Stimulated activated CD4-positive, alpha-beta T cell treated with anti-CD3 and anti-CD28 coated beads, Interleukin-12 subunit alpha, Interleukin-12 subunit beta, amount 100 ng/mL, for 48 hours (primary cell): ENCODE measurements at places on chromosomes 5 and 9.

- DNase-seq: no peak
These were observed 106.3 kb upstream of the NR3C1 start for GRCh38 chr5:143509758-143510221.

GRCh38 chr9:132218208-132218607 is 56.4 kb downstream of the NTNG2 start:
- DNase-seq: no peak

- no peak for DNase-seq
These were observed 207.7 kb downstream of the MEF2C start for GRCh38 chr5:88675168-88675707.

GRCh38 chr9:123319541-123320339 is 36.3 kb upstream of the CRB2 start:
- no peak for DNase-seq

- DNase-seq: no peak
These were observed 32.6 kb upstream of the GPX3 start for GRCh38 chr5:150987746-150988145.

GRCh38 chr9:87087197-87087596 is 139.9 kb upstream of the GAS1 start:
- DNase-seq: no peak

DNA sequence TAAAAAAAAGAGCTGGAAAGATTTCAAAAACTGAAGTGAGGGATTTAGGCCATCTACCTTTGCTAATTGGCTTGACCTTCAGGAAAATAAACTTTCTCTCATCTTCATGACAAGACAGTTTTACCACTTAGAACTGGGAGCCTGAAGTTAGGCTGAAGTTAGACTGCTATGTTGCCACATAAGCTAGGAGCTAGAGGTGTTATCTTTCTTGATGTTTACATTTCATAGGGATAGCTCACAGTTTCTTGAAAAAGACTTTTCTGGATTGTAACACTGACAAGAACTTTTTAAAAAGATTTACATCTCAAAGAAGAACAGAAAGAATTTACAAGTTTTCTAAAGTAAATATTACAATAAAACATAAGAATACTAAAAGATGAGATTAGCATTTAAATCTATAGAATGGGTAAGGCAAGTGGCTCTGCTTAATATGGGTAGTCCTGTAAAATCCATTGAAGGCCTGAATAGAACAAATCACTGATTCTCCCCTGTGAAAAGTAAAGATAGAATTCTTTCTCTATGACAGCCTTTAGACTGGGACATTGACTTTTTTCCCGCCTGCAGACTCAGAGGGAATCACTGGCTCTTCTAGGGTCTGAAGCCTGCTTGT is 1665.4 kb upstream of the CDH9 start:
- no peak for DNase-seq

- DNase-seq: no peak
These were observed 21.6 kb downstream of the OR1J1 start for GRCh38 chr9:122456123-122456522.
